ENCODE measurements at places on chromosomes 5 and 9.

GRCh38 chr9:122370869-122371755 is at the start of gene PTGS1:
Gene PTGS1, plus strand, starts transcription at chr9:122371024. Its CDS starts 61 bp downstream, at chr9:122371085.
- no peak for DNase-seq

DNA sequence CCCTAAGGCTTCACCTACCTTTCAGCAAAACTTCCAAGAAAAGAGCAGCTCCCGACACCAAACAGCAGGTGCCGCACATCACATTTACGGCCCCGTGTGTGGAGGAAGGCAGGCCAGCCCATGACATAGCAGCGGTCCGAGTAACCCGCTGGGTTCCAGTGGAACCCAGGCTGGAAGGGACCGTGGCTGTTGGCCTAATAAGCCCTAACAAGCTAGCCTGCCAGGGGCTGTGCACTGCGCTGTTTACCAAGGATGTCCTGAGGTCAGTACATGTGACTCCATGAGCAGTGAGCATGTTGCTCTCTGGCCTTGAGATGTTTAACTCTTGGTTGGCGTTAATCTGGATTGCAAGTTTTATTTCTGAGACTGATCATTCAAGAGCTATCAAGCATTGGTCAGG is 131.5 kb downstream of the FSTL4 start:
- DNase-seq: no peak

- DNase-seq: no peak
These were observed 149.8 kb downstream of the MACIR start for GRCh38 chr5:103408408-103408807.

GRCh38 chr5:65858316-65858715 is 68.1 kb upstream of the ERBIN start:
- no peak for DNase-seq

DNA sequence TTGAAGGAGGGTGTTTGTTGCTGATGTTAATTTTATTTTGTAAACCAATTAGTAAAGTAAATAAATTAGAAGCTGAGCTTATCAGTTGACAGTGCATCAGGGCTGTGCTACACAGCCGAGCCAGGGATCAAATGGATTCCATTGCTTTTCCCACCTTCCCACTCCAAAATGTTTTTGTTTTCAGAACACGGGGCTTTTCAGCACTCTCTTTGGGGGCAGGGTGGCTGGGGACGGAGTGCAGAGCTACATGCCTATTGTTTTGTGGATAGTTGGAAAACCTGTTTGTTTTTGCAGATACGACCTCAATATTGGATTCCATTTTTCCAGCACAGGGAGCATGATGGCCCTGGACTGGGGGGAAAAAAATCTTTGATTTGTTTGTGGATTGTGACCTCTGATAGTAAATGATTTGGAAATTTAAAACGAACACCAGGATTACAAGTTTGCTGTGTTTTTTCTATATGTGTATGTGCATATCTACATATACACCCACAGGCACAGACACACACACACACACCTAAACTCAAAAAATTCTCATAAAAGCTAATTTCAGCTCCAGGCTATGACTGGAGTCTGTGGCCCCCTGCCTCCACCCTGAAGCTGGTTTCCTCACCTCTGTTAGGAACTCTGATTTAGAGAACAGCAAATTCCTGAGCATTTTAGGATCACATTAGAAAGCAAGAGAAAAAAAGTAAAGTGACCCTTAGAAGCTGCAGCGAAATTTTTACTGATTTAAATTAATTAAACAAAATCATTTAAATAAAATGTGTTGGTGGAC is 371.7 kb upstream of the IRX2 start:
- no peak for DNase-seq

- DNase-seq: no peak
These were observed 70.4 kb downstream of the CRB2 start for GRCh38 chr9:123426406-123426805.
